ENCODE measurements at places on chromosomes 5 and 9. TPM values are rescaled to one million over a fixed set of nuclear protein-coding genes. Genes with fewer than 3 reads are reported as not detected.
A peak's percentile ranks its signal among the peaks of the same experiment; 100 is the strongest.

DNA sequence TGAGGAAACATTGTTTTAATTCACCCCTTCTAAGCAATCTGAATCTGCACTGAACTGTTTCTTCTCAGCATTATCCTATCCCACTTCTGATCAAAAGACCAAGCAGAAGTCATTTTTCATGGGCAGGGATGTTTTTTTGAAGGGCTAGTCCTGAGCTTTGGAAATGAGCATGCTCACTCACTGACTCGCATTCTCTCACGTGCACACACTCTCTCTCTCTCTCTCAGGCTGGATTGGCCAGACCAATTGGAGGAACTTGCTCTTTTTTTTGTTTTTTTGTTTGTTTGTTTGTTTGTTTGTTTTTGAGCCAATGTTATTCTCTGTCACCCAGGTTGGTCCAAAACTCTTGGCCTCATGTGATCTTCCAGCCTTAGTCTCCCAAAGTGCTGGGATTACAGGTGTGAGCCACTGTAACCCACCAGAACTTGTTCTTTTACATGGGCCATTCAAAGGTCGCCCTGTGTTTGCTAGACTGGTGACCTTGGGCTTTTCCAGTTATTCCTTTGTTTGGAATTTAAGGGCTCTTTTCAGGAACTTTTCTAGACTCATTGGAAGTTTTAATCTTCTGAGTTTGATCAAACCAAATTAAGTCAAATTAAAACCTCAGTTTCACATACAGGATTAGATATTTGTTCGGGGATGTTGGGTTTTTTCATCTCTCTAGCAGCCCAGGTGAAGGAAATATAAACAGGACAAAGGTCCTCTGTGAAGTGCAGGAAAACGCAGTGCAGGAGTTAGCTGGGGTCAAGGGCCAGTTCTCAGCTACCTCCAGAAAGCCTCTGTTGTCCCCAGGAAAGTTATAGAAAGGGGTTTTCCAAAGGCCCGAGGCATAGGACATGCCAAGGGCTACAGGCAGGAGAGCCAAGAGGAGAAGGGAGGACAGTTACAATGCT, 13.1 kb downstream of the FAXDC2 start:
- no peak overlapping the region for H3K27ac ChIP-seq
- H3K4me1 ChIP-seq: peaks cover 22% of the 10 kb centered on the region
- no peak overlapping the region for H3K4me3 ChIP-seq
- no peaks in the 10 kb centered on the region for H3K36me3 ChIP-seq

DNA sequence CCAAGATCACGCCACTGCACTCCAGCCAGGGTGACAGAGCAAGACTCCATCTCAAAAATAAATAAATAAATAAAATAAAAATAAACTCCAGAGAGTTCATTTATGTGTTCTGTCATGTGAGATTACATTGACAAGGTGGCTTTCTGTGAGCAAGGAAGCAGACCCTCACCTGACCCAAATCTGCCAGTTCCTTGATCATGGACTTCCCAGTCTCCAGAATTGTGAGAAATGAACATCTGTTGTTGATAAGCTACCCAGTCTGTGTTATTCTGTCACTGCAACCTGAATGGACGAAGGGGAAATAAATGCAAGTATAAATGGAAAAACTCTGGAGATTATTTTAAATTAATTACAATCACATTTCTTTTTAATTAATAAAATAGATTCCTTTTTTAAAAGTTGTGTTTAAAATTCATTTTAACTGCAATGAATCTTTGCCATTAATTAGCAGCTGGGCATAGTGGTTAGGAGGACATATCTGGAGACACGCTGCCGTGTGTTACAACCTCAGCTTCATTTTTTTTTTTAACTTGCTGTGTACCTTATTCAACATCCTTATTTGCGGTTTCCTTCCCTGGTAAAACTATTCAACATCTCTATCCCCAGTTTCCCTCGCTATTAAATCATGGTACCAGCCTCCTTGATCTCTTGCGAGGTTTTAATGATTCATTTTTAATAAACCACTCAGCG, 376.4 kb downstream of the CHSY3 start:
- no peak overlapping the region for H3K27ac ChIP-seq
- H3K4me1 ChIP-seq: peaks cover 13% of the 10 kb centered on the region
- DNase-seq: no peak
- no peak overlapping the region for H3K4me3 ChIP-seq
- no peaks in the 10 kb centered on the region for H3K36me3 ChIP-seq

DNA sequence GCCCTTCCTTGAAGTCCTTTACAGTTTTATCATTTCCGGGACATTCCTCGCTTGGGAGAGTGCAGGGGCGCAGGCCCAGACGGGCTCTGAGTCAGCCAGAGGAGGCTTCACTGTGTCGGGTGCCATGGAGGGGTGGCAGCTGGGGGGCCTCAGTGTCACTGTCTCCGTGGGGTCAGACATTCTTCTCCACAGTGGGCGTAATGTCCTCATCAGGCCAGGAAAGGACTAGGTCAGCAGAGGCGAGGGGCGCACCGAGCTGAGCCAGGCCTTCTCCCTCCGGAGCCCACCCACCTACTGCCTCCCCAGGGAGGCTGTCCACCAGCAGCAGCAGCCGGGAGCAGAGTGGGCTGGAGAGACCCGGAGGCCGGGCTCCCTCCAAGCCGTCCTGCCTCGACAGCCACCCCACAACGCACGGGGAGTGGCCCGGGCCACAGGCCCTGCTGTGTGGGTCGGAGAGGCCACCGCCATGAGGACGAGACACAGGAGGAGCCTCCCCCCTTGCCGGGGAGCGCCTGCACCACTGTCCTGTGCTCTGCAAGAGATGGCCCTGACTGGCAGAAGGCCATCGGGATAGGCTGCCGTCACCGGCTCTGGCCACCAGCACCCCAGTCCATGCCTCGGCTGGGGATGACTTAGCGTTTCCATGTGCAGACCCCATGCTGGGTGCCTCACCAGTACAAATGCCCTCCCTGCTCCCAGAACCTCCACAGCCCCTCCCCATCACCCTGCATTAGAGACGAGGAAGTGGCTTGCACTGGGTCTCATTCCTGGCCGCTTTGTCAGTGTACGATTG, 26.5 kb downstream of the SARDH start:
- no peak overlapping the region for H3K4me3 ChIP-seq
- H3K27ac ChIP-seq: no peak overlapping the region
- H3K36me3 ChIP-seq: no peaks in the 10 kb centered on the region
- H3K4me1 ChIP-seq: no peaks in the 10 kb centered on the region
- no peak for DNase-seq

DNA sequence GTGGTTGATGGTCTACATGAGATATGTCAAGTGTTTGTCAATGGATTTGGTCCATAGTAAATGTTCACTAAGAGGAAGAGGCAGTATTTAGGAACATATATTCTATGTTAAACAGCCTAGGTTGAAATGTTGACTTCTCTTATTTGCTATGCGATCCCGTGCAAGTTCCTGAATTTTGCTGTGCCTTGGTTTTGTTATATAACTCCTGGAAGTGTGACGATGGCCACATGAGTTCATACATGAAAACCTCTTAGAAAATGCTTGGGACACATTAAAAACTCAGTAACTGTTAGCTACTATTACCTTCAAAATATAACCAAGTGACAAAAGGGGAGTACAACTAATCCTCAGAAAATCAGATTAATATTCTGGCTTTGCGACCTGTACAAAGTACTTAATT, 21.9 kb upstream of the FBXW2 start:
- no peak for DNase-seq
- H3K4me1 ChIP-seq: no peaks in the 10 kb centered on the region
- H3K36me3 ChIP-seq: peaks cover 18% of the 10 kb centered on the region
- H3K27me3 ChIP-seq: no peaks in the 10 kb centered on the region
- no peak overlapping the region for H3K27ac ChIP-seq

- no peaks in the 10 kb centered on the region for H3K36me3 ChIP-seq
- H3K4me1 ChIP-seq: peaks cover 39% of the 10 kb centered on the region
- H3K27ac ChIP-seq: peak overlapping the region; percentile 99
- DNase-seq: no peak
- H3K27me3 ChIP-seq: no peaks in the 10 kb centered on the region
Observed at GRCh38 chr9:125190361-125190801, 778 bp upstream of the PPP6C start.

GRCh38 chr9:77221431-77221830, 44.1 kb downstream of the VPS13A start:
- no peaks in the 10 kb centered on the region for H3K36me3 ChIP-seq
- DNase-seq: no peak
- no peaks in the 10 kb centered on the region for H3K27me3 ChIP-seq
- H3K4me3 ChIP-seq: no peak overlapping the region

DNA sequence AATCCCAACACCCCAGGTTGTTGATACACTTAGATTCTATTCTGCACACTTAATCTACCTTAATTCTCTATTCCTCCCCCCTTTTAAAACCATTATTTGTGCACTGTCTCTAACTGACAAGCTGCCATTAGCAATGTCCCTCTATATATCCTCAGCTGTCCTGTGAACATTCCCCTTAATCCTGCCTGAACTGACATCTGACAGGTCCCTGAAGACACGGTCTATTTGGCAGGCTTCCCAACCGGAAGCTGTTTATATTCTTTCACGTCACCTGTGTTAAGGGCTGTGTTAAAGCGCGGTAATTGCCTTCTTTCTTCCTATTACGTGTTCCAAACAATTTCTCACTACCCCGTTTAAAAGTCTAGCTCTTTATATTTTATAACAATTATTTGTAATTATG, 277.3 kb downstream of the CDH9 start:
- no peak overlapping the region for H3K4me3 ChIP-seq
- H3K4me1 ChIP-seq: no peaks in the 10 kb centered on the region
- no peaks in the 10 kb centered on the region for H3K27me3 ChIP-seq
- no peaks in the 10 kb centered on the region for H3K36me3 ChIP-seq
- DNase-seq: no peak

Gene CWC27
- total RNA-seq: 24.8 TPM

GRCh38 chr5:64074533-64074932, 91.1 kb upstream of the RNF180 start:
- no peaks in the 10 kb centered on the region for H3K4me1 ChIP-seq
- H3K4me3 ChIP-seq: no peak overlapping the region
- no peak overlapping the region for H3K27ac ChIP-seq
- no peaks in the 10 kb centered on the region for H3K27me3 ChIP-seq
- DNase-seq: no peak

DNA sequence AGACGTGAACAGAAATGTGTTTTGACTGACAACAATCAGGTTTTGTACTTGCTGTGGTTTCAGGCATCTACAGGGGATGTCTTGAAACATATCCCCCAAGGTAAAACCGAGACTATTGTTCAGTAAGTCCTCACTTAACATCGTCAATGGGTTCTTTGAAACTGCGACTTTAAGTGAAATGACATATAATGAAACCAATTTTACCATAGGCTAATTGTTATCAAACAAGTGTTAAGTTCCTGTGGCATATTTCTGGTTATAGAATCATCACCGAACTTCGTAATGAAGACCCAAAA, 16.4 kb upstream of the OMD start:
- H3K36me3 ChIP-seq: no peaks in the 10 kb centered on the region
- H3K4me3 ChIP-seq: no peak overlapping the region
- no peaks in the 10 kb centered on the region for H3K27me3 ChIP-seq
- no peak overlapping the region for H3K27ac ChIP-seq
- no peak for DNase-seq
- peaks cover 5% of the 10 kb centered on the region for H3K4me1 ChIP-seq

GRCh38 chr5:154709368-154710305, 45.5 kb upstream of the LARP1 start:
- H3K4me3 ChIP-seq: no peak overlapping the region
- no peaks in the 10 kb centered on the region for H3K36me3 ChIP-seq
- no peak for DNase-seq
- H3K4me1 ChIP-seq: peaks cover 11% of the 10 kb centered on the region
- H3K27ac ChIP-seq: no peak overlapping the region
- no peaks in the 10 kb centered on the region for H3K27me3 ChIP-seq

GRCh38 chr9:111691672-111692329, 30.4 kb downstream of the GNG10 start:
- no peaks in the 10 kb centered on the region for H3K4me1 ChIP-seq
- DNase-seq: no peak
- H3K36me3 ChIP-seq: no peaks in the 10 kb centered on the region
- no peak overlapping the region for H3K4me3 ChIP-seq

DNA sequence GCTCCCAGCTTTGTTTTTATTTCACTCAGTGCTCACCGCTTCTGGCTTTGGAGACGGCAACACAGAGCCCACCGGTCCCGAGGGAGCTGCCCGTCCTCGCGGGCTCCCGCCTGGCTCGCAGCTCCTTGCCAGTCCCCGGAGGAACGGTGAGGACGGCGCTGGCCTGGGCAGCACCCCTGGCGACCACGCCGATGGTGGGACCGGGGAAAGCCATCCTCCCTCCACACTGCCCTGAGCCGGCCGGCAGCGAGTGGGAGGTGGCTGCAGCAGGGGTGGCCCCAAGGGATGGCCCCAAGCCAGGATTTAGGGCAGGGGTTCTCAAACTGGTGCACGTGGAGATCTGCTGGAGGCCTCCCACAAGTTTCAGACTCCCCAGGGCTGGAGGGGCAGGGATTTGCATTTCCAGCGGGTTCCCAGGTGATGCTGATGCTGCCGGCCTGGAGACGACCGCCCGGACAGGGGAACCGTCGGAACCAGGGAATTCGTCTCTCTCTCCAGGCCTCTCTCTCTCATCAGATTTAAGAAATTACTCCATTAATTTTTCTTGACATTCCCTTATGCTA, 293.2 kb upstream of the IRX4 start:
- H3K27me3 ChIP-seq: no peaks in the 10 kb centered on the region
- no peaks in the 10 kb centered on the region for H3K36me3 ChIP-seq
- no peaks in the 10 kb centered on the region for H3K4me1 ChIP-seq
- H3K4me3 ChIP-seq: no peak overlapping the region
- H3K27ac ChIP-seq: no peak overlapping the region
- DNase-seq: no peak

DNA sequence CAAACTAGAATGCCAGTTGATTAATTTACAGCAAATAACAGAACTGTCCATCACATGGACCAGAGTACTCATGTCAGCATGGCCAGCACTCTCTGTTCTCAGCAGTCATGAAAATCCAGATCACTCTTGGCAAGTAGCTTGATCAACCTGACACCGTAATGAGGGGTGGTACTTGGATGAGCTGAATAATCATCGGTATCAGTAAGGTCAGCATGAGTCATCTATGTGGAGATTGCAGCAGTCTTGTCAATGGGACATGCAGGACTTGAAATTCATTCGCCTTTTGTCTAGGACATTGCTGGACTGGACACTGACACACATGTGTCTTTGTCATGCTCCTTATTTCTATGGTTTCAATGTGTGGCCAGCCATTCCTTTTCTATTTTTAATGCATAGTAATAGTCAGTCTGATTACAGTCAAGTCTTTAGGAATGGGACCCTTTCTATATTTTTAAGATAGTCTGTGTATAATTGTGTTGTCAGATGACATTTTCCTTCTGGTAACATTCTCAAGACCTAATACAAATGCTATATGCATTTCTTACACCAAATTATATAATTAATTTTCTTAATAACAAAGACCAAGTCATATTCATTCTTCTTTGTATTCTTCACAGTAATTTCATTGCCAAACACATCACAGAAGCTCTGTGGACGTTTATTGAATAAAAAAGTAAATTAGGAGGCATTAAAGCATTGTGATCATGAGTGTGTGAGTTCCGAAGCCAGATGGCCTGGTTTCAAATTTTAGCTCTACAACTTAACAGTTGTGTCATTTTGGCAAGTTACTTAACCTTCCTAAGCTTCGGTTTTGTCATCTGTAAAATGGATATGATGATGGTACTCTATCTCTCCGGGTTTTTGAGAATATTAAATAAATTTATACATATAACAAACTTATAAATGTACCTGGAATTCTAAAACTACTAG, 57.4 kb downstream of the ADAMTSL1 start:
- H3K36me3 ChIP-seq: peaks cover 3% of the 10 kb centered on the region
- H3K4me1 ChIP-seq: peaks cover 28% of the 10 kb centered on the region
- H3K27me3 ChIP-seq: no peaks in the 10 kb centered on the region
- H3K4me3 ChIP-seq: no peak overlapping the region
- no peak overlapping the region for H3K27ac ChIP-seq

Measured in thoracic aorta (tissue), 2 donors.